Stimulated activated naive CD4-positive, alpha-beta T cell (primary cell): ENCODE measurements at places on chromosomes 12 and 14.

DNA sequence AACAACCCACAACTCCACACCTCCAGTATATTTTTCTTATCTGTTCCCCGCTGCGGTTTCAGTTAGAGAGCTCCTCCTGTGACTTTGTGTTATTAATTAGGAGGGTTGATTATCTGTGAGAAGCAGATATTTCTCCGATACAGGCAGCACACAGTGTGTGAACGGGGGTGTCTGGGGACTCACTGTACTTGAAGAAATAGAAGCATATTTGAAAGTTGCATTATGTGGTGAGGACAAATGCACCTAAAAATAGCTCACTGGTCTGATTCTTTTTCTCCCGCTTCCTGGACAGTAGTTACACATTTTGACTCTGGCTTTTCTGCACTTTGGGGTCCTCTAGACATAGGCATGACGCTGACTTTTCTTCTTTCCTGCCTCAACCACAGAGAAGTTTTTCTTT, 277.7 kb downstream of the VRK1 start:
- DNase-seq: no peak

DNA sequence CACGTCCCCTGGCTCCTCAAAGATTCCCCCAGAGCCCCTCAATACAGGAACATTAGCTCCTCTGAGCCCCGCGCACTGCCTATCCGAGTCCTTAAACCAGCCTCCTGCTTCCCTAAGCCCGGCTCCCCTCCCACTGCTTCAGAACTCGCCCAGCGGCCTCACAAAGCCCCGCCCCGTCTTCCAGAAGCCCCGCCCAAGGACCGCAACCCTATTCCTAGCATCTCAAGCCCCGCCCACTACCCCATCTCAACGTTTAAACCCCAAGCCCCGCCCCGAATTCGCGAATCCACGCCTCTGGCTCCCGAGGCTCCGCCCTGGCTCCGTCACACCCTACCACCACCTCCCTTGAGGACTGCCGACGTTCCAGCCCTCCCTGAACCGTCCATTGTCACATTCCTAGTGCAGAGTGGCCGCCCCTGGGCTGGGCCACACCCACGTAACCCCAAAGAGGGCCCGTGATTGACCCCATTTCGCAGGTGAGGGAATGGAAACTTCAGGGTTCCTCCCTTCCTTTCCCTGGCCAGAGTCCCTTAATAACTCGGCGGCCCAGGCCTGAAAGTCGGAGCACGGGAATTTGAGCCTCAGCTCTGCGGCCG, 646 bp upstream of the CORO1C start:
- DNase-seq: peak; percentile 98

- no peak for DNase-seq
Measured at GRCh38 chr12:143964-144649, 69.8 kb downstream of the SLC6A12 start.

DNA sequence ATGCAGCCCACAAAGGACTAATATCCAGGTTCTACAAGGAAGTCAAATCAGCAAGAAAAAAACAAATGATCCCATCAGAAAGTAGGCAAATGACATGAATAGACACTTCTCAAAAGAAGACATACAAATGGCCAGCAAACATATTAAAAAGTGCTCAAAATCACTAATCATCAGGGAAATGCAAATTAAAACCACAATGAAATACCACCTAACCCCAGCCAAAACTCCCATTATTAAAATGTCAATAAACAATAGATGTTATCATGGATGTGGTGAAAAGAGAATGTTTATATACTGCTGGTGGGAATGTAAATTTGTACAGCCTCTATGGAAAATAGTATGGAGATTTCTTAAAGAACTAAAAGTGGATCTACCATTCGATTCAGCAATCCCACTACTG, 25.0 kb downstream of the SLC41A2 start:
- DNase-seq: no peak

GRCh38 chr14:104787736-104788135, 7.8 kb downstream of the AKT1 start:
- DNase-seq: no peak

GRCh38 chr14:27305441-27305945, 707.7 kb upstream of the NOVA1 start:
- DNase-seq: no peak

DNA sequence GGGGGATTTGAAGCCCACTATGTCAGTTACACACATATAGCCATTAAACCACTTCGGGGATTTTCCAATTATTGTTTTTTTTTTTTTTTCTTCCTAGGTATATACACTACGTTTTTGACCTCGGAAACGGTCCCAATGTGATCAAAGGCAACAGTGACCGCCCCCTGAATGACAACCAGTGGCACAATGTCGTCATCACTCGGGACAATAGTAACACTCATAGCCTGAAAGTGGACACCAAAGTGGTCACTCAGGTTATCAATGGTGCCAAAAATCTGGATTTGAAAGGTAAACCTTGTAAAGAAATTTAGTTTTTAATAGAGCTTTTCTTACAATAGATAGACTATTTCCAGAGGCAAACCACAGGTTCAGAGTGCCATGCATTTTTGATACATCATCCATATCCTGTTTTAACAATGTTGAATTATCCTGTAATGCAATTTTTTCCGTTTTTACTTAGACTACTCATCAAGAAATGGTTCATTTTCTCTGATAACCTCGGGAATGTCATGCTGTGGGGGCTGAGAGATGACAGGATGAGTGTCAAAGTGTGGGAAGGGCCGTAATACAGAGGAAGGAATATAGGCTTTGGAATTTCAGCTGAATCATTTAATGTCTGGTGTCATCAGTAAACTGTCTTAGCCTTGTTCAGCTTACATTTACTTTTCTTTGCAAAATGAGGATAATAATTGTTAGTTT, 797.1 kb downstream of the NRXN3 start:
- DNase-seq: no peak

DNA sequence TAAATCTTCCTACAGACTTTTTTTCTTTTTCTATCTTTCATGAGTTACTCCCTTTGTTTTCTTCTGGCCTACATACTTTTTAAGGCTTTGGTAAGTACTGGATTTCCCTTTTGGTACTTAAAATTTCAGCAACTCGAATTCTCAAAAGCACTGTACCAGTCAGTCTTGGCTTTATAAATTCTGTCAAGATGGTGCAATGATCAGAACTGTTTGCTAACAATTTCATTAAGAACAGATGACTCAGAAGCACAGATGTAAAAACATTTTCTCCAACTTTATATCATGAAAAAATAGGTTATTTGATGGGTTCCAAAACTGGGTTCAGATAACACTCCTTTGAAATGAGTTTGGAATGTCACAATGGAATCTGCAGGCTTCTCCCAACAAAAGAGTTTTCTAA, 1961.8 kb upstream of the FLRT2 start:
- no peak for DNase-seq

- DNase-seq: no peak
Measured at GRCh38 chr14:101199028-101199770, 295.7 kb upstream of the RTL1 start.

DNA sequence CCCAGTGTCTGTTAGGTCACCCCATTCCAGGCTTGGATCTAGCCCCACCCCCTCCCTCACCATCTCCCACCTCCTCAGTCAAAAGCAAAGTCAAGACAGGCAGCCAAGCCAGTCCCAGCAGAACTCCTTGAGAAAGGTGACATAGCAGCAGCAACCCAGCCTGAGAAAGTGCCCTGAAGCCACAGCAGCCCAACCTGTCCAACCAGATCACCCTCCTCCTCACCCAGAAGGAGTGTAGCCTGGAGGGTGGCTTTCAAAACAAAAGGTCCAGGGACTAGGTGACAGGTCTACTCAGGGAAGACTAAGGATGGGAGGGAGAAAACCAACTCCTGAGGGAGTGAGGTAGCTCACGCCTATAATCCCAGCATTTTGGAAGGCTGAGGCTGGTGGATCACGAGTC, 5.2 kb downstream of the RAB15 start:
- no peak for DNase-seq

GRCh38 chr14:75984674-75985073, 889 bp upstream of the IFT43 start:
- no peak for DNase-seq

GRCh38 chr12:128852885-128853599, at the start of gene GLT1D1:
Gene GLT1D1, plus strand, starts transcription at chr12:128853478. Its CDS starts 104 bp downstream, at chr12:128853582.
- no peak for DNase-seq

DNA sequence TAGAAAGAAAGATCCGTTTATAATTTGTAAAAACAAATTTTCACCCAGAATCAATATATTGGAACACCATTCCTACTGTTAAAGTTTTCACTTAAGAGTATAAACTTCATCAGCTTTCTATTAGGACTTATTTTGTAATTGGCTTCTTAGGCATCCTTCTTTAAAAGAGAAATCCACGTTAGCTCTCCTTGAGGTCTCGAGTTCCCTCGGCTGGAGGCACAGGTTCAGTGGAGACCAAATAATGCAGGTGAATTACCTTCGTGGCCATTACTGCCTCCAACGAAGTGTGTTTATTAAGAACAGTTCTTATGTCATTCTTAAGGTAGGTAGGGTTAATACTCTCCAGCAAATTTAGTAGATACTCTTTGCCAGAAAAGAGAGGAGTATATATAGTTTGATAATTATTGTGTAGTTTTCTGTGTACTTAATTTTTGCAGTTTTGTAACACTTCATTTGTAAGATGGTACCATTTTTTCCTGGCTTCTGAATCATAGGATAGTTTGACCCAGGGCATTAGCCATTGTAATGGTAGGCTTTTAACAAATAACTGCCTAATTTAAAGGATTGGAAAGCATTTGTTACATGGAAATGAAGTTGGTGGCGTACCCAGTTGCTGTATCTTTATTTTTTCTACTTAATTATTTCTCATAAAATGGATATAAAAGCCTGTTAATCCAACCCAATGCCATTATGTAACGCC, 2.2 kb downstream of the CALM1 start:
- DNase-seq: no peak

DNA sequence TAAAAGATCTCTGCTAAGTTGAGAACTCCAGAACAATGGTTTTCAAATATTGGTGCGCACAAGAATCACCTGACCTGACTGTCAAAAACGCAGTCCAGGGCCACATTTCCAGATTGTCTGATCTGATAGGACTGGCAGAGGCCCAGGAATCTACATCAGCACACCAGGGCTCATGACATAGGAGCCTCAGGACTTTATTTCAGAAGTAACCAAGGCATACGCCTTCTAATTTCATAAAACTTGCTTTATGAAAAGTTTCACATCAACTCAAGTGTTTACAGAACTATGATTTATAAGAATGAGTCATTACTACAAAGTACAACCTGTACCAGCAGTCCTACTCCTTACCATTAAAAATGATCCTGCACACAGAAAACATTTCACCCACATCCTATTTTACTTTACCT, 47.7 kb upstream of the PTPRO start:
- no peak for DNase-seq

DNA sequence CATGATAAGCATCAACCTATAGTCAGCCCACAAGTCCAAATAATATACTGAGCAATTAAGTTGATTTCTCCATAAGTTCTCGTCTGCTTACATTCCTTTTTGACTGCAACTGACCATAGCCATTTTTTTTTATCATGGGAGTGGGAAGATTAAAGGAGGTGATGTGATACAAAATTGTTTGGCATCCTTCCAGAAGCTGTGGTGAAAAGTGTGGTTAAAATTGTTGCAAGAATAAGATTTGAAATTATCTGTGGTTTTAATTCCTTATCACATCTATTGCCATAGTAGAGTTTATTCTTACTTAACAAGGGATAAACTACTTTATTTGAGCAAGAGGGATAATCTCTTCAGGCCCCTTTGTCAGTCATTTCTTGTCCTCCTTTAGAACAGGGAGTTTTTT, 50.7 kb downstream of the LIN52 start:
- DNase-seq: no peak

- DNase-seq: no peak
Measured at GRCh38 chr12:57027805-57028153, 11.4 kb upstream of the TAC3 start.

DNA sequence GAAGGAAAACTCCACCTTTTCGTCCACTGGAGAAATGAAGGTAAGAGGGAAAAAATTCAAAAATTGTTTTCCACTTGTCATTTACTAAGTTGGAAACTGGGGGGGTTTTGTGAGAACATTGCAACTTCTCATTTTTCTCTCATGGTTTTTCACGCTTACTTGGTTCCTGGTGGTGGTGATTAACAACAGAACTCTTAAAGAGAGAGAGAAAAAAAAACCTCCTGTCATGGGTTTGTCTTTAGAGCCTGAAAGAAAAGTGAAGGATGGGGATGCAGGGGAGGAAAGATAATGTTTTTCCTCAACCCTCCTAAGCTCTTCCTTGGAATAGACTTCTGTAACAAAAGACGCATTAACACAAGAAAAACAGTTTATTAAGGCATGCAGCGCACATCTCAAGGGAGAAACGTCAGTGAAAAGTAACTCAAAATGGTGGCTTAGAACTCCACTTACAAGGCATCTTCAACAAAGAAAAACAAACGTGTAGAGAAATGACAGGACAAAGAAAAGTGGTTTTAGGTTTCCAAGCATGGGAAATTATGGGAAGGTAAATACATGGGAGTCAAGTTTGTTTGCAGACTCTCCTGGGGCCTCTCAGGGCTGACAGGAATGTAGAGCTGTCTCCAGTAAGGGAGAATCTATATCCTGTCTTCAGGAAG, 81.9 kb upstream of the ATF7IP start:
- no peak for DNase-seq

DNA sequence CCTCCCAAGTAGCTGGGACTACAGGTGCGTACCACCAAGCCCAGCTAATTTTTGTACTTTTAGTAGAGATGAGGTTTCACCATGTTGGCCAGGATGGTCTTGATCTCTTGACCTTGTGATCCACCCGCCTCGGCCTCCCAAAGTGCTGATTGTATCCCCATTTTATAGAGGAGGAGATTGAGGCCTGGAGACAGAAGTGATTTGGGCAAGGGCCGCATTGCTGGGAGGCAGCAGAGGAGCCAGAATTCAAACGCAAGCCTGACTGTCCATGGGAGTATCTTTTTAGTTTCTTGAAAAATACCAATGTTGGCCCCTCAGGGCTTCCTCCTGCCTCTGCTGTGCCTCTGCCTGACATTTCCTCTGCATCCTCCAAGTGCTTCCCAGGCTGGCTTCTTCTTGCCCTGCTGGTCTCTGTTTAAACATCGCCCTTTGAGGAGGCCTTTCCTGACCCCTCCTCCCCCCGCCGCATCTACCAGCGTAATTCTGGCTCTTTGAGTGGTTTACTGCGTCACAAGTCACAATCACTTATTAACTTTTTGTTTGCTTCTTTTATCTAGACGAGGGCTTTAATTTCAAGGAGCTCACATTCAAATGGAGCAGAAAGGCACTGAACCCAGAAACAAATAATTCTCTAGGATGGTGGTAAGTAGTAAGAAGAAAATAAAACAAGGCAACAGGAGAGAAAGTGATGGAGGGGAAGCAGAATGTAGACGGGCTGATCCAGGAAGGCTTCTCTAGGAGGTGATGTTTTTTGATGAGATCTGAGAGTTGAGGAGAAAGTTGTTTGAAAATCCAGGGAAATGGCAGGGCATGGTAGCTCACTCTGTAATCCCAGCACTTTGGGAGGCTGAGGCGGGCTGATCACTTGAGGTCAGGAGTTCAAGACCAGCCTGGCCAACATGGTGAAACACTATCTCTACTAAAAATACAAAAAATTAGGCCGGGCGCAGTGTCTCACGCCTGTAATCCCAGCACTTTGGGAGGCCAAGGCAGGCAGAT, 91.0 kb upstream of the MED13L start:
- DNase-seq: no peak

DNA sequence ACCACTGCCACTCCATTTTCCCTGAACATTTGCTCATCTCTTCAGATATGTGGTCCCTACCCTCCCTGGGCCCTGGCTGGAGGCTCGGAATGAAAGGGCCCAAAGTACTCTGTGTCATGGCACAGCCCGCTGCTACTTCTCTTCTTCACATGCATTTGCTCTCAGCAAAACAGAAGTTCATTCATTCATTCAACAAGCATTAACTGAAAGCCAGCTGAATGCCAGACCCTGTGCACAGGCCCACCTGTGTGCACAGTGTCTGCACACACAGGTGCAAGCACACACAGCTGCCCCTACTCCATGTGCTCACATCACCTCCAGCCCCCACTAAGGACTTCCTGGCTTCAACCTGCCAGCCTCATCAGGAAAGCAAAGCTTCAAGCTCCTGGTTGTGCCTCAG, 7.8 kb downstream of the WNT1 start:
- DNase-seq: no peak
